ENCODE measurements at places on chromosomes 3 and 15.

DNA sequence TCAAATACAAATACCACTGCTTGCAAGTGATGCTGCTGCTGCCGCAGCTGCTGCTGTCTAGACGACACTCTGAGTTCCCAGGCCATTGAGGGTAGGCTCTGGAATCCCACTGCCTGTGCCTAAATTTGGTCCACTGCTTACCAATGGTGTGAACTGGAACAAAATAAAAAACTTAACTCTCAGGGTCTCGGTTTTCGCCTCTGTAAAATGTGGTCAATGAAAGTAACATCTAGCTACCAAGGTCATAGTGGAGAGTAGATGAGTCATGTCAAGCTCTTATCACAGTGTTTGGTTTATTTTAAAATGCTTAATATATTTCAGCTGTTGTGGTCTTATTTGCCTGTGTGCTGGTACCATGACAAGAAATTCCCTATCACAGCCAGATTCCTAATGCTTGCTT lies 299.3 kb downstream of the CLSTN2 start:
- no peak for DNase-seq

GRCh38 chr15:56192659-56193442 lies 50.8 kb downstream of the RFX7 start:
- no peak for DNase-seq

GRCh38 chr3:44862226-44862637 lies 520 bp downstream of the TMEM42 start:
- peak; percentile 53 for DNase-seq

DNA sequence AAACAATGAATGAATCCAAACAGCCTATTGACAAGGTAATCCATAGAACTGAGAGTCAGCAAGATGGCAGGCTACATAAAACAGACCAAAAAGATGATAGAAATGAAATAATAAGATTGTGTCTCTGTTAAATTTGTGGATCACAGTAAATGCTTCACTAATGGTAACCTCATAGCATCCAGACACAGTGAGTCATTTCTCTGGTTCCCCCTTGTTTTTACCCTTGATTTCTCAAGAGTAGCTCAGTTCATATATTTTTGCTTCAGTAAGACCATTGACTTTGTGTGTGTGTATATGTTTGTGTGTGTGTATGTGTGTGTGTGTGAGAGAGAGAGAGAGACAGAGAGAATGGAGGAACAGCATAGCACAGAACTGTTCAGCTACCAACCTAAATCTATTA lies 546.9 kb downstream of the RBMS3 start:
- no peak for DNase-seq

GRCh38 chr3:135731546-135731945 lies 234.0 kb upstream of the PPP2R3A start:
- DNase-seq = no peak

- DNase-seq = peak; percentile 62
These were observed 2.6 kb downstream of the ISLR2 start for GRCh38 chr15:74132681-74133651.

DNA sequence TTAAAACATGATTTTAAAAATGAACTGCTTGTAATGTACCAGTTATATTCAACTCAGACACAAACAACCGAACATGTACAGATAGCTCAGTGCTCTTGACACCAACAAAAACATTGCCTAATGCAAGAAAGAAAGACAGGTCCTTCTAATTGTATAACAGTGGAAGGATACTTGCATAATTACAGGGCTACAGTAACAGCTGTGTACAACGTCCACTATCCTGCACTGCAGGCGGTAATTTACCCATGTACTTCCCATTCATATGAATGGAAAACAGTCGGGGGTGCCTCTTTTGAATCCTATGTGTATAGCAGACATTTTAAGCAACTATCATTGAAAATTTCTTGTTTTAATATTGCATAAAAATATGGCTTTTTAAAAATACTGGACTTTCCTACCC lies 41.1 kb upstream of the PLSCR5 start:
- DNase-seq = no peak

DNA sequence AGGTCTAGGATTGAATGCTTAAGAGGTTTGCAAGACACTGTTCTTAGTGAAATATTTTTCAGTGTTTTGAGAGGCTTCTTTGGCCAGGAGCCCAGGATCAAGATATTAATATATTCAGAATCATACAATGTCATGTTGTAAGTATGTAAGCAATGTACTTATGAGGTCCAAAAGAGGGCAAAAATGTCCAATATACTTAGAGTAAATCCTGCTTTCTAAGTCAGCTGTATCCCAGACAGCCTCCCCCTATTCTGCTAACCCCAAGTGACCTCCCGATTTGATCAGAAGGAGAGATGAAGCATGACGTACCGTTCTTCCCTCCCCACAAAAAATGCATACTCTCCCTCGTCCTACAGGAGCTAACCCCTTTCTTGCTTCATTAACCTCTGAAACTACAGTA lies 70.9 kb downstream of the CHAC1 start:
- no peak for DNase-seq

- peak; percentile 50 for DNase-seq
These were observed 6.2 kb downstream of the ZXDC start for GRCh38 chr3:126469479-126469878.
